ENCODE measurements at places on chromosomes 3 and 15. TPM values are rescaled to one million over a fixed set of nuclear protein-coding genes. Genes with fewer than 3 reads are reported as not detected.

GRCh38 chr3:29936054-29936453, 655.2 kb downstream of the RBMS3 start:
- no peak for DNase-seq

DNA sequence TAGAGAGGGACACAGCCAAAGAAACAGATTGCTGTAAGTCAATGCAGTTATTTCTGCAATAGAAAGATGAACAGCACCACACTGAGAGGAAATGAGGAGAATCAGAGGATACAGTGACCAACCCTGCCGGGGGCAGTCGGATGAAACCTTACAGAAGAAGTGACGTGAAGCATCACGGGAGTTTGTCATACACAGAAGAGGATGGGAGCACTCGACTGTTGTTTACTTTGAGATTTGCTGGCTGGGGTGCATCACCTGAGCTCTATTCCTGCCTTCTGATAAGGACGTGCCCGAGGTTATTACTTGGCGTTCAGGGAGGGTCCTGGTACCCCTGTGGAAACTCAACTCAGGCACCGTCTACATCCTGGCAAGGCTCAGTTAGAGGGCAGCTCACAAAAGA, 45.4 kb downstream of the MAGEF1 start:
- no peak for DNase-seq

- no peak for DNase-seq
Observed at GRCh38 chr3:151477591-151478334, 16.9 kb upstream of the IGSF10 start.

The PIGZ gene
- total RNA-seq: 11.0 TPM

DNA sequence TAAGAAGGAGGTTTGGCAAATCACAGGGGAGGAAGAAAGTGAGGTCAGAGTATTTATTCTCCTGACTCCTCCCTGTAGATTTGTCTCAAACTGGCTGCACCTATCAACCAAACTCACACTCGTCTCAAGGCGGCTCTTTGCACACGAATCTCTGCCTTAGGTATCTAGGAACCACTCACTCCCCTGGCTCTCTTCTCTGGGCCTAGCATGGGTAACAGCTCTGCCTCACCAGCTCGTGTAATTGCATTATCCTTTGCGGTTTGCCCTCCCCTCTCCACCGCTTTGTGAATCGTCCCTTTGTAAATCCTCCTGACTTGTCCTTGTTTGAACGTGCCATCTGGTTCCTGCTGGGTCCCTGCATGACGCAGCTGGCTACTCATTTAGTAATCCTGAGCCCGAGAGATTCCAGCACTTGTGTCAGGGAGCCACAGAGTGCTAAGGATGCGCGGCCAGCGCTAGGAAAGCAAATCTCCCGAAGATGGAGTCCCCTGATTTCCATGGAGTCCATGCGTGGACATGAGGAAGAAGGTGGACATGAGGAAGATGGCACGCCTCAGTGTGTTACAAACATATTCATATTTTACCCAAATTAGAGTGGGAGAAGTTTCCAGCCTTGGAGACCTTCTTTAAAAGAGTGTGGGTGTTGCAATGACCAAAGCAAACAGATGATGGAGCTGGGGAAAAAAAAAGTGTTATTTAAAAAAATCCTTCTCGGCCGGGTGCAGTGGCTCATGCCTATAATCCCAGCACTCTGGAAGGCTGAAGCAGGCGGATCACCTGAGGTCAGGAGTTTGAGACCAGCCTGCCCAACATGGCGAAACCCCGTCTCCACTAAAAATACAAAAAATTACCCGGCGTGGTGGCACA, 26.7 kb downstream of the NRROS start:
- DNase-seq: no peak

- DNase-seq: no peak
Observed at GRCh38 chr3:66572938-66573710, 72.3 kb upstream of the LRIG1 start.

DNA sequence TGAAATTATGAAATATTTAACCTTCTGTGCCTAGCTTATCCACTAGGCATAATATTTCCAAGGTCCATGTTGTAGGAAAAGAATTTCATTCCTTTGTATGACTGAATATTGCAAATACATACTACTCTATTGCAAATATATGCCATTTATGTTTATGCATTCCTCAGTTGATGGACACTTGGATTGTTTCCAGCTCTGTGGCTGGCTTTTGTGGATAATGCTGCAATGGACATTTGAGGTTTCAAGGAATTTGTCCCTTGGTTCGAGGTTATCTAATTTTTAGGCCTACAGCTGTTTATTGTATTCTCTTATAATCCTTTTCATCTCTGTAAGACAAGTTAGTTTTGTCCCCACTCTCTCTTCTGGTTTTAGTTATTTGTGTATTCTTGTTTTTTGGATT, 7.7 kb upstream of the AADACL2 start:
- DNase-seq: no peak

GRCh38 chr3:134922101-134922500, 127.0 kb downstream of the EPHB1 start:
- DNase-seq: no peak

- DNase-seq: no peak
Observed at GRCh38 chr15:85788771-85789495, 5.8 kb downstream of the KLHL25 start.

- no peak for DNase-seq
Observed at GRCh38 chr15:40940296-40940801, 11.2 kb downstream of the DLL4 start.

- DNase-seq: no peak
Observed at GRCh38 chr3:48429317-48429959, 448 bp downstream of the PLXNB1 start.

The IL17RE gene
- 5.7 TPM for total RNA-seq

The OR5K2 gene
- total RNA-seq: not detected

- DNase-seq: no peak
Observed at GRCh38 chr15:25712192-25712960, 150.8 kb downstream of the ATP10A start.

The STRC gene
- total RNA-seq: 1.1 TPM

DNA sequence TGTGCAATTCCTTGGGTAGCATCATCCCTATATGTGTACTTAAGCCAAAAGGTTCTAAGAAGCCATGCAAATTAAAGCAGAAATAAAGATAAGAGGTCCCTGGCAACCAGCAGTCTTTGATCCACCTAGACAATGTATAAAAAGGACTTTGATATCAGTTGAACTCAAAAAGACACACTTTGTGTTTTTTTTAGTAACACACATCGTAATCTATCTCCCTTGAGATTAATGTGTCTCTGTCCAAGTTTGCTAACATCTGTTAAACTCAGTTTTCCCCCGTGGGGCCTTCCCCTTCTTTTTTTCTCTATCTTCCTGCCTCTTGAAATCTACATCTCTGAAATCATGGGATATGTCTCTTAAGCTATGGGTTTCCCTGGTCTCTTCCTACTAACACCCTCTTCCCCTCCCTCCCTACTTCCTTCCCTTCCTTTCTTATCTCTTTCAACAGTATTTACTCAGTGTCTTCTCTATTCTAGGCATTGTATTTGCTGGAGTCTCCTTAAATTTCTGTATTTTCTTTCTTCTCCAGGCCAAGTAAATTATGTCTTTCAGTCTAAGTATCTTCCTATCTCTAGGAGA, 27.7 kb downstream of the ALDH1A2 start:
- no peak for DNase-seq

- DNase-seq: no peak
Observed at GRCh38 chr15:33994005-33994615, 25.8 kb downstream of the CHRM5 start.

GRCh38 chr3:183046883-183047282, 52.4 kb downstream of the MCCC1 start:
- no peak for DNase-seq

GRCh38 chr15:35168464-35168863, 83.4 kb upstream of the NANOGP8 start:
- no peak for DNase-seq

- no peak for DNase-seq
Observed at GRCh38 chr15:34043391-34043790, 4.4 kb upstream of the AVEN start.

The MCF2L2 gene
- 1.5 TPM for total RNA-seq

DNA sequence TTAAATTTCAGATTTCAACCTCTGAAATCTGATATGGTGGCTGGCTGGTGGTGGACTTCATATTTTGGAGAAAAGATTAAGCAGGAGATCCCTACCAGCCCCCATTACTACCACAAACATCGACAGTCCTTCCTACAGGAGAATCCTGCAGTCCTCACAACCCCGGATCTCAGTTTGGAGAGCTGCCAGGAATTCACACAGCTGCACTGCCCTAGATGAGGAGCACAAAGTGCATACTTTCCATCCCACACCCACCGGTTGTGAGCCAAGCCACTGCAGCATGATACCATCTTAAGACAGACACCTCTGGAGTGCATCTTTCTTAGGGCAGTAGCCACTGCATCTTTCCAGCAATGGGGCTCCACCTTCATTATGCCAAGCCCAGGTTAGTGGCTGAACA, 185.5 kb upstream of the GPR149 start:
- no peak for DNase-seq

The SLC28A1 gene
- 1.6 TPM for total RNA-seq

The EAF2 gene
- 3.7 TPM for total RNA-seq

The SERINC4 gene
- not detected for total RNA-seq

GRCh38 chr3:81789691-81790090, 28.2 kb upstream of the GBE1 start:
- no peak for DNase-seq

- DNase-seq: no peak
Observed at GRCh38 chr3:78666470-78666800, 1101.4 kb downstream of the ROBO1 start.

The IL17RD gene
- 7.9 TPM for total RNA-seq

The CAMKV gene
- total RNA-seq: not detected

The SLC30A4 gene
- total RNA-seq: 11.1 TPM

DNA sequence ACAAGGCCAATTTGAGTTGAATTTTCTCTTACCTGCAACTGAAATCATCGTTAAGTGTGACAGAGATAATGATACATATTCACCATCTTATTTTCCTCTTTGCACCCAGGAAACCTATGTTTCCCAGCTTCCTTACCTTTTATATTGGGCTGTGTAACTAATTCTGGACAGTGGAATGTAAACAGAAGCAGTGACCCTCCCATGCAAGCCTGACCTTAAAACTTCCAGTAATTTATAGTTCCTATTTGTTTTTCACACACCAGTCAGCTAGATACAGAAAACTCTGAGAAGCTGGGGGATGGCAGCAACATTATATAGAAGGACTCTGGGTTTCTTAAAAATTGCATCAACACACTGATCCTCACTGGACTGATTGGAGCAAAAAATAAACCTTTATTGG, 4.5 kb upstream of the ZNF280D start:
- DNase-seq: no peak

The ISL2 gene
- not detected for total RNA-seq

DNA sequence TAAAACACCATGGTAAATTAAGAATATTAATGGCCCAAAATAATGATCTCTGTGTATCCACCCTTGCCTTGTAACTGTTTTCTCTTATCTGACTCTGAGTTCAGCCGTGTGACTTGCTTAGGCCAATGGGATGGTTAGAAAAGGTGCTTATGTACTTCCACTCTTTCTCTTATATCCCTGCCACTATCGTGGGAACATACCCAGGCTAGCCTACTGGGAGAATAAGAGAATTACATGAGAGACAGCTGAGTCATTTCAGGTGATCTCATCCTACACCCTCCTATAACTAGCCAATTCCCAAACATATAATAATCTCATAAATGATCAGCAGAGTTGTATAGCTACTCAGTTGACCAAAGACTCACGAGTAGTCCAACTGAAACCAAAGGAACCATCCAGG, 98.3 kb upstream of the ABI3BP start:
- no peak for DNase-seq

GRCh38 chr3:190502946-190503345, 10.9 kb upstream of the IL1RAP start:
- DNase-seq: no peak

GRCh38 chr3:169663951-169664820, 674 bp upstream of the MECOM start:
- no peak for DNase-seq

The NEK10 gene
- total RNA-seq: 0.68 TPM

DNA sequence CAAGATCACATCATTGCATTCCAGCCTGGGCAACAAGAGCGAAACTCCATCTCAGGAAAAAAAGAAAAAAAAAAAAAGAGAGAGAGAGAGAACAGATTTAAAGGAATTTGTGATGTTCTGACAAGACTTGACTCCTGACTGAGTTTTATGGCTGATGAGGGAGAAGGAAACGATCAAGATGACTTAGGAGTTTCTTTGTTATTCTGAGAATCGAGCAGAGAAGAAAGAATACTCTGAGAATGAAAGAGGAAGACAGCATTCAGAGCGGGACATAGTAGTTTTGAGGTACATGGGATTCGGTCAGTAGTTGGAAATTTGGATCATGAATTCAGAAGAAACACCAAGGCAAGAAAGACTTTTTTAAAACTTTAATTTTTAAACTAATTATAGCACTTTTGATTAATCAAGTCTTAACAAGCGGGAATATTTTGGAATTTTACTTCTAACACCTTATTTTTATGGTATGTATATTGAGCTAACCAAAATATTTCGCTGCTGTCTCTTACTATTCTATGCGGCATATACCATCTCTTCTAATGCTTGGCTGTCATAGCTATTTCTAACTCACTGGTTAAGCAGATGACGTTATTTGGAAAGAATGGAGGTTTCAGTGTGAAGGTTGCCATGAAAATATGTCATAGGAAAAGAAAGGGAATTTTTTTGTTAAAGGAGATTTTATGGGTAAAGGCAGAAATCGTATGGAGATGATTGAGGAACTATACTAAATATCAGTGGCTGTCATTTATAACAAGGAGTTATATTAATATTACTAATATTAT, 644.1 kb downstream of the RBMS3 start:
- no peak for DNase-seq
